Hepatic stellate cell (primary cell): ENCODE measurements at places on chromosomes 6 and 20.

- no peak for DNase-seq
Observed at GRCh38 chr6:55208478-55209458, 34.5 kb downstream of the HCRTR2 start.

- DNase-seq: no peak
Observed at GRCh38 chr6:123716506-123716905, 79.8 kb upstream of the TRDN start.

GRCh38 chr6:14417377-14417776 lies 299.8 kb downstream of the CD83 start:
- DNase-seq: no peak

DNA sequence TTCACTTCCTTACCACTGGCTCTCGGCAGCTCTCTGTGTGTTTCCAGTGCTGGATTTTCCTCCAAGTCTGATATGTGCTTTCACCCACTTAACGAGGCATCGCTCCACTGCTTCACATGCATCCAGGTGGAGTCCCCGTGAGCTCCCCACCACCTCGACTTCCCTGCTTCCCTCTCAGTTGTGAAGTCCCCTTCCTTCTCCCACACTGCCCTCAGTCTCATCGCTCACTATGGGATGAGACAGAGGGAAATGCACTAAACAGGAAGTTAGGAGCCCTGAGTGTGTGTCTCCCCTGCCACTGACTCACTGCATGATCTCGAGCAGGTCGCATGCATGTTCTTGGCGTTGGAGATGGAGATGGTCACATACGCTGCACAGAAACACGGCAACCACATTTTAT lies 84.0 kb downstream of the MTHFD1L start:
- DNase-seq: no peak

DNA sequence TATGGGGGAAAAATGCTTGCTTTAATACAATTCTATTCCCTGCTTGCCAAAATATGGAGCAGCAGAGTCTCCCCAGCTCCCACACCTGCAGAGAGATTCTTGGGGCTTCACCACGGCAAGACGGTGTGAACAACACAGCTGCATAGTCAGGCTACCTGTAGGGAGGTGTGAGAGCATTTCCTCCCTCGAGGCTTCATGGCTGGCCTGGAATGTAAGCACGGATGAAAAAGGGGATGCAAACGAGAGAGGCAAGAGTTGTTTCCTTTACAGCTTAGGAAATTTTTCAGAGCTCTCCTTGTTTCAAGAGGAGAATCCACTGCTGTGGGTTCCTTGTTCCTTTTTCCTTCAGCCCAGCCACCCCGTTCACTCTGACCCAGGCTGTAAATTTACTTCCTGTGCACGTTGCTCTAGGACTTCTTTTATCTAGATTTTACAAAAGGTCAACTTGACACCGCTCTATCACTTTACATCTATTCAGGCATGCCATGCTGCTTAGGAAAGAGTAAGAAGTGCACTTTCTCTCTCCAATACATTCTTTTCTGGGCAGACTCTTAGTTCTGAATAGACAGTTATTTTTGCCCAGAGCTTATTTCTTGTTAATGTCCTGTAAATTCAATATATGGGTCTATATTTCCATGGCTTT lies 197.1 kb downstream of the KHDC1L start:
- DNase-seq: no peak

GRCh38 chr6:129030215-129030614 lies 147.3 kb downstream of the LAMA2 start:
- DNase-seq: no peak

- no peak for DNase-seq
Observed at GRCh38 chr6:2194643-2195042, 50.8 kb downstream of the GMDS start.

GRCh38 chr6:14059791-14060436 lies 57.7 kb upstream of the CD83 start:
- no peak for DNase-seq

DNA sequence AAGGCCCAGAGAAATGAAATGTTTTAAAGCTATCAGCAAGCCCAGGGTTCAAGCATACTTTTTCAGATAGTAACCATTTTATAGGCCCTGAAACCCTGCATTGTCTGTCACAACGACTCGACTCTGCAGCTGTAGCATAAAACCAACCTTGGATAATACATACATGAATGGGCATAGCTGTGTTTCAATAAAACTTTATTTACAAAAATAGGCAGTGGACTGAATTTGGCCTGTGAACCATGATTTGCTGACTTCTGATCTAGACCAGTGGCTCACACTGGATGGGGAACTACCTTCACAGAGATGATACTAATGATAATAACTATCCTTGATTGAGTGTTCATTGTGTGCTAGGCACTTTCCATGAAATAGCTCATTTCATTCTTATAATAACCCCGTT lies 97.3 kb upstream of the ZNFX1 start:
- DNase-seq: no peak

DNA sequence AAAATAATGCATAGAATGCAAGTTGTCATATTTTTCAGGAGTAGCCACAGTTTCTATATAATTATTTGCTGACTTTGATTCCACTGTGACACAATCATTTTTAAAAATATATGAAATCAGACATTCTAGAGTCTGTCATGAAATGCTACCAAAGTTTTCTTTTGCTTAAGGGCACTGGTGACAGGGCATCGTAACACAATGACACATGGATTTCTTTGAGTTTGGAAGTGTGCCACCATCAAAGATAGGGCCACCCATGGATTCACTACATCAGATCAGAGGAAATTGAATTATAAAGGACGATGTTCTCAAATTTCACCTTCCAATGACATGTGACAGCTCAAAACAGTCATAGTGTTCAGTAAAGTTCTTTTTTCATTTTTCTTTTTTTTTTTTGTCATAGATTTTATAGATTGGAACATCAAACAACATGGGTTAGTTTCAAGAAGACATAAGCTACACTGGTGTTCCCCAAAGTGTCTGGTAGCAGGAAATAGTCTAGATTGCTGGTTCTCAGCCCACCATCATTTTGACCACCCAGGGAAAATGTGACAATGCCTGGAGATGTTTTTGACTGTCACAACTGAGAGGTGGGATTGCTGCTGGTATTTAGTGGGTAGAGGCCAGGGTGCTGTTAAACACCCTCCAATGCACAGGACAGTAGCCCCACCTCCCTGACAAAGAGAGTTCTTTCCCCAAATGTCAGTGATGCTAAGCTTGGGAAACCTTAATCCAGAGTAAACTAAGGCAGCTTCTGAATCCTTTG lies 123.8 kb upstream of the DOK5 start:
- no peak for DNase-seq

DNA sequence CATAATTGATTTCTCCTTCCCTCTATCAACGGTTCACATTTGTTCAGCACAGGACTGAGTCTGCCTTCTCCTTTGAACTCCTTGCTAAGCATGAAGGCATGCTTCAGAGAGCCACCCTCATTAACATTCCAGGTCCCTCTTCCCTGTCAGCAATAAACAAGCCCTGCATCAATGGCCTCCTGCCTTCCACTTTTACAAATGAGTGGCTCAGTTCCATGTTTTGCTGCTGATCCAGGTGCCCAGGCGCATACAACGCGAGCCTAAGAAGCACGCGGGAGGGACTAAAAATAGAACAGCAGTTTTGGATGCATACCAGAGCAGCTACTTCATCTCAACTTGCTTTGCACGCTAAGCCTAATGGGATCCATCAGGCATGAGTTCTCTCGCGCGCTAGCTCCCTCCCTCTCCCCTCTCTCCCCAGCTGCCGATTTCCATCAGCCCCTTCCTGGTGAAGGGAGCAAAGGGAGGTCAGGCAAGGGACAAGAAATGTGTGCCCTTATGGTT lies 53.4 kb downstream of the TRAF3IP2 start:
- peak; percentile 81 for DNase-seq

GRCh38 chr20:58146081-58146745 lies 82.2 kb downstream of the ANKRD60 start:
- DNase-seq: no peak

GRCh38 chr6:14799928-14800327 lies 445.9 kb upstream of the JARID2 start:
- DNase-seq: peak; percentile 56

- peak; percentile 49 for DNase-seq
Observed at GRCh38 chr6:113644861-113645575, 212.1 kb upstream of the MARCKS start.

- DNase-seq: no peak
Observed at GRCh38 chr20:11740975-11741374, 176.7 kb upstream of the BTBD3 start.

- DNase-seq: no peak
Observed at GRCh38 chr6:35911871-35912653, 8.8 kb downstream of the SRPK1 start.

GRCh38 chr20:61954276-61955021 lies 111.2 kb downstream of the TAF4 start:
- DNase-seq: no peak

GRCh38 chr20:7989379-7989778 lies 30.2 kb downstream of the TMX4 start:
- DNase-seq: no peak

- DNase-seq: no peak
Observed at GRCh38 chr6:21556968-21557721, 36.4 kb upstream of the SOX4 start.

DNA sequence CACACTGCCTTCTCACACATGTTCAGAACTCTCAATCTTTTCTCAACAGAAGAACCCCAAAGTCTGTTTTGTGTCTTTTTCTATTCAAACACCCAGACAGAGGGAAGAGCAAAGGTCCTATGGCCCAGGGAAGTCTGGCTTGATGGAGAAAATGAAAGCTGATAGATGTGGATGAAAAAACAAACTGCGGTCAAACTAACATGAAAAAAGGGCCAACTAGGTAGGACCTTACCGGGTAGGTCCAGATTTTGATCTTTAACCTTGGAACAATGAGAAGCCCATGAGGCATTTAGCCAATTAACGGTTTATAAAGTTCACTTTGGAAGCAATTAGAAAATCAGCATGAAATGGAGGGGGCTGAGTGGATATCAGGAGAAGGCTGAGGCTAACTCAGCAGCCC lies 507.7 kb upstream of the SLC35B3 start:
- no peak for DNase-seq

DNA sequence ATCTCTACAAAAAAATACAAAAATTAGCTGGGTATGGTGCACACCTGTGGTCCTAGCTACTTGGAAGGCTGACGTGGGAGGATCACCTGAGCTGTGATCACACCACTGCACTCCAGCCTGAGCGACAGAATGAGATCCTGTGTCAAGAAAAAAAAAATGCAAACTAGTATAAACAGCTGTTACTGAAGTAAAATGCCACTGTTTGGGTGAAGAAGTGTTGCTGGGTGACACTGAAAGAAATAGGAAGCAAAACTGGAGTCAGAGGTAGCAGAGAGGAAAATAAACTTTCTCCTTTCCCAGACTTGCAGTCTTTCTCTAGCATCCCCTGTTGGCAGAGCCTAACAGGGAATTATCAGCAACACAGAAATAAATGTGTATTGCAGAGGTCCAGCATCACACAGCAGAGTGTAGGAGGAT lies 241.2 kb upstream of the PREP start:
- DNase-seq: no peak

DNA sequence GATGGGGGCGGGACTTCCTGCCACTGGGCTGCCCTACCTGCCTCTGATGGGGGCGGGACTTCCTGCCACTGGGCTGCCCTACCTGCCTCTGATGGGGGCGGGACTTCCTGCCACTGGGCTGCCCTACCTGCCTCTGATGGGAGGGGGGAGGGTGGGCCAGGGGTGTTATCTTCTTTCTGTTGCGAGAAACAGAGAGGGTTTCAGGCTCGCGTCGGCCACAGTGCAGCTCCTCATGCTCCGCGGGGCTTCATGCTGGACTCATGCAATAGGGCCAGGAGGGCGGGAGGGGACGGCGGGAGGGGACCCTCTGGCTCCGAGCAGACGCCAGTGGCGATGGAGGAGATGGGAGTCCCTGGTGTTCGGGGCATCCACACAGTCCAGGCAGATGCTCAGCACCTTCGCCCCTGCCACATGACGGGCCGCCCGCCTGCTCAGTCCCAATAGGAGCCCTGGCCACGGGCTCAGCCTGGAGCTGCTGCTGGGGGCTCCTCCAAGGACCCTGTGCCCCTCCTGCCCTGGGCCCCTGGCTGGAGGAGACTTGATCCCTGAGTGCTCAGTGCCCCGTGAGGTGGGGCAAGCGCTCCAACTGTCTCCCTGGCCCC lies 48.8 kb upstream of the CHRNA4 start:
- no peak for DNase-seq

DNA sequence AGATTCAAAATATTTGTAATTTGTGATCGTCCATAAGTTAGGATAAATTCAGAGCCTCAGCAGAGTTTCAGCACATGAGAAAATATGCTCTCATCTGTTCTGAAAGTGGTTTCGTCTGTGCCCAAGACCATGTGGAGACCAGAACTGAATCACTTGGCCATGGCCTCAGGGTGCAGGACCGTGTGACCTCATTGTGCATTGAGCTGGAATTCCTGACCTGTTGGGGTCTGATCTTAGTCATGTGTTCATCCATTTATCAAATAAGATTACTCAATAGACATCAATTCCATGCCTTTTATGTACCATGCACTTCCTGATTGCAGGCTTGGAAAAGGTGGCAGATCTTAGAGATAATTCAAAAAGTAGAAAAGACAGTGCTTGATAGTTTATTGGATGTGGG lies 680.5 kb downstream of the QKI start:
- no peak for DNase-seq

DNA sequence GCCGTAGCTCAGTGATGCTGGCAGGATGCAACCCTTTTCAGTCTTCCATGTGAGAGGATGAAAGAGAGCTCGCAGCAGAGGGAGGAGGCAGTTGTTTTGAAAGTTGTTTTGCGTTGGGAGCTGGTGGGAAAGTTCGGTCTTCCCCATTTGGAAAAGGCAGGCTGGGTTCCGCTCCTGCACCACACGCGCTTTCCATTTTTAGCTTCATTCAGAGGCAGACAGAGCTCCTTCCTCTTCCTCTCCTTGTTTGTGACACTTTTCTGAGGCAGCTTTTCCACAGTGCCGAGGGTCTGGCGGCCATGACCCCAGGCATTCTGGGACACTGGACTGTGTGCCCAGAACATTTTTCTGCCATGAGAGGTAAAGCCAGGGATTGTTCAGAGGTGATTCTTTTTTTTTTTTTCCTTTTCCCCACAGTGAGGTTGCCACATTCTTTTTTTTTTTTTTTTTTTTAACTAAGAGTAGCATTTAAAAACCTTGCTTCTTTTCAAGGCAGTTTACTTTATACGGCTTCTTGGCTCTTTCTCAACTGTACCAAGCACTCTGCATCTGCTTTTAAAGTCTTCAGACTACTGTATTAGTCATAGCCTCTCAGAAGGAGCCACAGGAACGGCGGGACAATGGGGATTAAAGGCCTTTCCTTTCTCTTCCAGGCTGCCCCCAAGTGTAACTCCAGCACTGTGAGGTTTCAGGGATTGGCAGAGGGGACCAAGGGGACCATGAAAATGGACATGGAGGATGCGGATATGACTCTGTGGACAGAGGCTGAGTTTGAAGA lies 1.6 kb downstream of the PRDM1 start:
- no peak for DNase-seq

DNA sequence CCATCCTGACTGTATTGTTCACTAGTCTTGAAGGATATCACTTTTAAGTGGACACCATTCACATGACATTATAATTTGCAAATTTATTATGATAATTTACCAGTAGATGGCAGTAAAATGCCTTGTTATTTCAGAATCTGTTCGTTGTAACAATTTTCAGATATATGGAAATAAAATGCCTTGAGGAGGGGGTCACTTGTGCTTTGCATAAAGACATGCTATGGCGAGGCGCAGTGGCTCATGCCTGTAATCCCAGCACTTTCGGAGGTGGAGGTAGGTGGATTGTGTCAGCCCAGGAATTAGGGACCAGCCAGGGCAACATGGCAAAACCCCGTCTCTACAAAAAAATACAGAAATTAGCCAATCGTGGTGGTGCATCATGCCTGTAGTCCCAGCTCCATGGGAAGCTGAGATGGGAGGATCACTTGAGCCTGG lies 9.0 kb upstream of the NCOA6 start:
- peak; percentile 41 for DNase-seq

- DNase-seq: no peak
Observed at GRCh38 chr20:440148-440547, 22.2 kb downstream of the TBC1D20 start.
